ENCODE measurements at places on chromosomes 1 and 21.

- DNase-seq, result no peak
These were observed 199.3 kb upstream of the TMEM51 start for GRCh38 chr1:14954210-14954609.

DNA sequence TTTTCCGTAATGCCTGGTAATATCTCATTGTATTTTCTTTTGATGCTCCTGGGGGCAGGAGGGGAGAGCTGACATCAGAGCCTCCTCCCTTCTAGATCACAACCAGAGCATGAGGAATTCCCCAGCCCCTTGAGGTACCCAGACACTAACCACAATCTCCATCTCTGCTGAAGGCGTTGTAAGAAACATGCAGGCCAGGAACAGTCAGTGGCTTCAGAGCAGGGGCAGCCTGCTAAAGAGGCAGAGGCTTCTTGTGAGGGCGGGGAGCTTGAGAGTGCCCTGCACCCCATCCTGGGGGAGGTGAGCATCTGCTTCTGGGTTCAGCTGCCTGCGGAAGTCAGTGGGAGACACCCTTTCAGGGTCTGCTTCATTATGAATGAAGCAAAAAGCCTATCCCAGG, 19.0 kb downstream of the MAPKAPK2 start:
- DNase-seq, result no peak

DNA sequence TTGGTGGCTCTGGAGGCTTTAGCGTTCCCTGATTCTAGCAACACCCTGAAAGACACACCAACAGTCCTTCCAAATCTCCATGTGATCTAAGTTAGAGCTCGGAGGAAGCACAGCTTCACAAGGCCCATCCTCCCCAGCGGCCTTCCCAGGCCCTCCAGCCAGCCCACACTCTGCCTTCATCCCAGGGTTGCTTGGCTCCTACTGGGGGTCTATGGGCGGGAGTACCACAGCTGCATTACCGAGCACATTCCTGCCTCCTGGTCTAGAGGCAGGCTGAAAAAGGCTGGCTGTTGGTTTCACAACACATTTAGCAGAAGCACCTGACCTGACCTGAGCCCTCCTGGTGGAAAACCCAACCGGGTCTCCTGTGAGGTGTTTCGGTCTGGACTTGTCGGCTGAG, 54.7 kb upstream of the TRIM67 start:
- DNase-seq, result no peak

GRCh38 chr21:43719748-43720538, 1.0 kb downstream of the PDXK start:
- peak; percentile 57 for DNase-seq

GRCh38 chr1:60427701-60428100, 354.1 kb upstream of the C1orf87 start:
- no peak for DNase-seq

GRCh38 chr1:2921970-2922686, 99.1 kb upstream of the ACTRT2 start:
- DNase-seq, result peak; percentile 49

GRCh38 chr1:193538003-193538354, 351.6 kb upstream of the B3GALT2 start:
- DNase-seq, result no peak

GRCh38 chr21:27700974-27701614, 734.2 kb upstream of the ADAMTS5 start:
- peak; percentile 87 for DNase-seq

DNA sequence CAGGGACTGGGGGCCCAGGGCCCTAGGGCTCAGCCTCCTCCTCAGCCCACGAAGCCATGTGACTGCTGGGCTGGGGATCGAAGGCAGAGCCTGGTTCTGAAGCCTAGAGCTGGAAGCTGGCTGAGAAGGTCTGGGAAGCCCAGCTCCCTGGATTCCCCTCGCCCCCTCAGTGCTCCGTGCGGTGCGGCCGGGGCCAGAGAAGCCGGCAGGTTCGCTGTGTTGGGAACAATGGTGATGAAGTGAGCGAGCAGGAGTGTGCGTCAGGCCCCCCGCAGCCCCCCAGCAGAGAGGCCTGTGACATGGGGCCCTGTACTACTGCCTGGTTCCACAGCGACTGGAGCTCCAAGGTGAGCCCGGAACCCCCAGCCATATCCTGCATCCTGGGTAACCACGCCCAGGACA, 9.1 kb downstream of the ADAMTSL4 start:
- no peak for DNase-seq

GRCh38 chr1:104852151-104852550, 1102.5 kb downstream of the AMY1C start:
- no peak for DNase-seq

GRCh38 chr1:230849451-230850224, 18.7 kb downstream of the C1orf198 start:
- DNase-seq, result peak; percentile 74

- no peak for DNase-seq
These were observed 483 bp downstream of the TCEANC2 start for GRCh38 chr1:54053745-54054437.

- no peak for DNase-seq
These were observed 25.4 kb downstream of the OLFM3 start for GRCh38 chr1:101971304-101971703.

DNA sequence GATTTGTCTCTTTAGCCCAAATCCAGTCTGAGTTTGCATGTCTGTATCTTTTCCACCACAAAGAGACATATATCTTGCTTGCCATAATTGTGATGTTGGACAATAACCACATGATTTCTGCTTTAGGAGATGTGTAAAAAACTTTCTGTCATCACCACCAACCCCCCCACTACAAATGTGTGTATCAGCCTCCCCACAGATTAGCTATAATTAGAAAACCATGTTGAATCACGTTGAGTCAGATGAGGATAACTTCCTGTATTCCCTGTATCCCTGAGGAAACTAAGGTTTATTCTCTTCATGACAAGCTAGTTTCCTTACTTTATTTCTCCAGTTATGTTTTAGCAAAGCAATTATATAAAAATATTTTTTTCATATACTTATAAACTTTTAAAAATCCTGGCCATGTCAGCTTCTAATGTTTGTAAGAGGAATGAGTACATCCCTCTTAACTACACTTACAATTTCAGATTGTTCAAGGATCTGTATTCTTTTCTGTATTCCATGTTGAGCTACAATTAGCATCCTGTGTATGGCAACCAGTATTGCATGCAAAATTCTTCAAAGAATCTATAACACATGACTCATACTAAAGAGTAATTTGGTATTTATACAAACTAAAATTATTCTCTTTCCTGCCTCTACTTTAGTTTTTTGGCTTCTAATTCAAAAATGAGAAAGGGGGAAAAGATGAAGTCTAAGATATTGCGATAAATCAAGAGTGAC, 143.0 kb downstream of the FMN2 start:
- DNase-seq, result no peak

GRCh38 chr1:57163789-57164188, 198.0 kb upstream of the C8B start:
- DNase-seq, result no peak

DNA sequence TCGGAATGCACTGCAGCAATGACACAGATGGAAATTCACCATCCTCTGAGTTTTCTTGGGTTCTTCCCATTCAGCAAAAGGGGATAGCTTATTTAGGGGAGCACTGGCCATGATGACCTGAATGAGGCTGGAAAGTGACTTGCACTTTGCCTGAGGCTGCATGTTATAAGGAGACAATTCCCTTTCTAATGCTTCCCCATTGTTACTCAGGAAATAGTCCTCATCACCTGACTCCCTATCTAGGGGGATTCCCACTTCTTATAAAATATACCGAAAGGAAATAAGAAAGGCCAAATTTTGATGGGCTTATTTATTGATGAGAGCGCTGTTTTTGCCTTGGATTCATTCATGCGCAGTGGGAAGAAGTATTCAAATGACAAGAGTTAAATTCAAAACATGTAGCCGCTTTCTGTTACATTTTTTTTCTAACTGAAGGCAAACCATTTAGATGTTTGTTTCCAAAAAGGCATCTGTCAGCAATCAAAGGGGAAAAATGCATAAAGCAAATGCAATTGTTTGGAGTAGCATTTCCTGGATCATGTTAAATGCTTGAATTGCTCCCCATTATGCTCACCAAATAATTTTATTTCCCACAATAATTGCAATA, 220.3 kb upstream of the NFIA start:
- no peak for DNase-seq

- DNase-seq, result no peak
These were observed 72.3 kb downstream of the MAP10 start for GRCh38 chr1:232877365-232878028.

DNA sequence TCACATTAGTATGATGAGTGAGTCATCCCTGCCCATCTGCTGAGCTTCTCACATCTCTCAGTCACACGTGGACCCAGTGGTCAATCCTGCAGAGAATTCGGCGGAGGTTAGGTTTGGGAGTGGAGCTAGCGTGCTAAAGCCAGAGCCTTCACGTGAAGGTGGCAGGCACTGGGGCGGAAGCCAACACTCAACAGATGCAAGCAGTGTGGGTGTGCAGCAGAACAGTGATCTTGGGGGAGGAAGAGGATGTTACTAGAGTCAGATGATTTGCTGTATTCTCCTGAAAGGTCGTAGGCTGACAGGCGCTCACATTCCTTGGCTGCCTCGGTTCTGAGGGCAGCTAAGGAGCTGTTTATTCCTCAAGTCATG, 6.7 kb downstream of the C1orf115 start:
- no peak for DNase-seq

DNA sequence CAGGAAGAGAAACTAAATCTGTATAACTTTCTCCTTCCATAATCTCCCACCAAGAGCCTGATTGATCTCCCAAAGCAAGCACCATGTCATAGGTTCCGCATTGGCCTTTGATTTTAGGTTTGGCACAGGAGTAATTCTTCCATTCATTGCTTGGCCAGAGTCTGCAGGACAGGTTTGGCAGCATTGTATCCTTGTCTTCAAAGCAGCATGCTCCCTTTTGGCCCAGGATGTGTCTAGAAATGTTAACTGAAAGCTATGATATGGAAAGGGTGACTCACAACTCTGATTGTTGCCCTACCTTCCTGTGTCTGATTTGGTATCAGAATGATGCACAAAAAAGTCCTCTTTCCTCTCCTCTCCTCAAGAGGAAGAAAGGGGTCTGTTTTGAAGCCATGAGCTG, 824.3 kb upstream of the PRMT6 start:
- no peak for DNase-seq

GRCh38 chr1:9246215-9246614, 11.6 kb downstream of the H6PD start:
- no peak for DNase-seq

DNA sequence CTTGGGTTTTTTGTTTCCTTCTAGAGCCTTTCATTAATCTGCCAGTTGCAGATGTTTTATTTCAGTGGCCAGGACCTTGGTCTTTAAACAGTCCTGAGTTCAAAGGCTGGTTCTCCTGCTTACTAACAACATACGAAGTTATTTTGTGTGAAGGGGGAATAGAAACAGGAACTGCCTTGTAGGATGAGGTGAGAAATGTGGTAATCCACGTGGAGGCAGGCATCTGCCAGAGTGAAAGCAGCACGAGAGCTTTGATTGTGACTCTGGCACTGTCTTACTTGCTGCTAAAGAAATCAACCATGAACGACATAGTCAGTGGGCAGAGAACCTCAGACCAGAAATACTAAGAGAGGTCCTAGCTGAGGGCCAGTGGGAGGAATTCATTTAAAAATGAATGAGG, 30.4 kb downstream of the TMEM63A start:
- DNase-seq, result no peak

DNA sequence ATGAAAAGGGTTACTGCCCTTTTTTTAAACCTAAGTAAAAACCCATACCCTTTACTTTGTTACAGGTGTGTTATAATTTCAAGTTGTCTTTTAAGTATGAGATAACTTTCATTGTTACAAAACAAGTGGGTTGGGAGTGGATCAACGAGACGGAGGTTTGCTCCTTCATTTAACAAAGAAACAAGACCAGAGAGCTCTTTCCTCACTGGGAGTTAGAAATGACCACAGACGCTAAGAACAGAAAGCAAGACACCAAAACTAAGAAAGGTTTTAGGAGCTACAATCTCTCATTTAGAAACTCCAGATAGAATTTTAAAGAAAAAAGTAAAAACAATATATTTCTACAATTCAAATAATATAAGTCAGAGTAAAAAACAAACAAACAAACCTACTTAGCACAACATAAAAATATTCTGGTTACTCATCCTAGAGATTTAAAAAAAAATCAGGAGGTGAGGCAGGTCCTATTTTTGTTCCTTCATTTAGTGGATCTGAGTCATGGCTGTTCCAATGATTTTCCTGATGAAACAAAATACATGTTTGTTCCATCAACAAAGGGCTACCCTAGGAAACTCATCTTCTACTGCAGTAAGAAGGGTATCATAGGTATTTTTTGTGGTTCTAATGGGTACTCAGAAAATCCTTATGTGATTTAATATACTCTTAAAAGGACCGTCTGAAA, 33.0 kb downstream of the APP start:
- no peak for DNase-seq

DNA sequence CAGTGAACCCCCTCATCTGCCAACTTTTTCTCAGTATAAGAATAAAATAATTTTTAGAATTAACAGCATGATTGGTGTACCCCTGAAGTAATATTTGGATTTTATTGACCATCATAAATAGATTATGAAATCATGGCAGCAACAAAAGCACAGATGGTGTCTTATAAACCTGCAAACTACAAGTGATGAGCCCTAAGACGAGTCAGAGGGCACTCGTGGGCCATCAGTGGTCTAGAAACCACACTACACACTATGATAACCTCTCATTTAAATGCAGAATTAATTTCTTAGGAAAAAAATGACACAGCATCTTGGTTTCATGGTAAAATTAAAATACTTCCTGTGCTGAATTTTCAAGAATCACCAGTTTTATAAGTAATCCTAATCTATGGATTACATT, 312.4 kb downstream of the PTBP2 start:
- DNase-seq, result no peak

- no peak for DNase-seq
These were observed 63.4 kb downstream of the CD2 start for GRCh38 chr1:116817582-116818064.

GRCh38 chr1:233614743-233615521, 1.0 kb downstream of the KCNK1 start:
- no peak for DNase-seq

DNA sequence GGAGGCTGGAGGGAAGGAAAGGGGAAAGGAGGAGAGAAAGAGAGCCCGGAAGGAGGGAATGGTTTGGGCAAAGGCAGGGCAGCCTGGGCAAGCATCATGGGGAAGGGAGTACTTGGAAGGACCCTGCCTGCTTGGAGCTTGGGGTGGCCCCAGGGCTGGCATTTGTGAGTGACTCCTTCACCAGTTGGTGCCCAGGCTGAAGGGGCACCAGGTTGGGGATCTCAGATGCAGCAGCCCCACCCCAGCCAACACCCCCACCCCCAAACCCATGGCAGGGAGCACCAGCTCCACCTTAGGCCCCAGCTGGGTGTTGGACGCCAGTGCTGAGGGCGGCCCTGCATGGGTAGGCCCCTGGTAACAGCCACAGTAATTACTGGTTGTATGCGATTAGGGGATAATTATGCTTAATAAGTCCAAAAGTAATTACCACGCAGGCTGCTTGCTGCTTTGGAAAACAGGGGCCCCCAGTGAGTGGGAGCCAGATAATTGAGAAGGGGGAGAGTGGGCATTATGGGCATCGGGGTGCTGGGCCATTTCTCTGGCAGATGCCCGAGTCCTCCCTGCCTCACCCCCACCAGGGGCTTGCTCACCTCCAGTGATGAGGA, 78.3 kb downstream of the VWA5B1 start:
- DNase-seq, result no peak

Measured in left ventricle myocardium superior (tissue), 1 donor.